Left forelimb (tissue), 1 donor: ENCODE measurements at places on chromosomes 4 and X.

GRCh38 chrX:24392709-24393108 lies 32.3 kb downstream of the SUPT20HL1 start:
- DNase-seq: no peak

GRCh38 chr4:2141762-2142451 lies 82.8 kb downstream of the NAT8L start:
- no peak for DNase-seq

DNA sequence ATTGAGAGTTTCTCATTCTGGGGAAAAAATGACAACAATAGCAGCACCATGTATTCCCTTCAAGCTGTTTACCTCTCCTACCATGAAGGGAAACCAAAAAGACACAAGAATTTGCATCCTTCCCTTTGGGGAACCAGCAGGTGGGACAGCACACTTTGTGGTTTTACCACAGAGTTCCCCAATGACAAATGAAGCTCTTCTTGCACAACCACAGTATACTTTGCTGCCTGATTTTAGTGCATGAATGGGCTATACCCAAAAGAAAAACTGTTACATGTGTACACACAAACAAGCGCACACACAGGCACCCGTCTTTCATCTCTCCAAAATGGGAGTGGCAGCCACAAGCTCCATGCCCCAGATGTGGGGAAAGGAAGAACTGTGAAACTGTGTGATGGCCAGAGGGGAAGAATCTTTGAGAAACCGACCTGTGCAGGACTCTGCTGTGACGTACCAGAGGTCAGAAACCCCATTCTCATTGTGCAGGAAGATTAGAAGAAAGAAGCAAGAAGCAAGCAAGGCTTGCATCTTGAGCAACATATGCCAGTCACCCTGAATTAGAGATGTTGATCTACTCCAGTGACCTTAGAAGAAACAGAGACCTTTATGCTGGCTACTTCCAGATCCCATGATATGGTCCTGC lies 2.7 kb upstream of the MAML3 start:
- no peak for DNase-seq

DNA sequence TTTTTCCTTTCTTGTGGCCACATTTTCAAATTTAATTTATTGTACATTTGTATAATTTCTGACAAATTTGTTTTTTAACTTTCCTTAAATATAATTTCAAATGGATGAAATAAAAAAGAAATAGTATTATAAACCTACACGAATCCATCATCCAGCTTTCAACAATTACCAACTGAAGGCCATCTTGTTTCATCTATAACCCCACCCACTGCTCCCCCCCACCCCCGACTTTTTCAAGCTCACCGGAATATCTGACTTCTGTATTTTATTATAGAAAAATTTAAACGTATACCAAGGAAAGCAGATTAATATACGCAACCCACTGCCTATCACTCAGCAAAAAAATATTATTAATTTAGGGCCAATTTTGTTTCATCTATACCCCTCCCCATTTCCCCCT lies 1.1 kb downstream of the MORF4L2 start:
- no peak for DNase-seq

- no peak for DNase-seq
Observed at GRCh38 chrX:68146054-68146453, 287.2 kb downstream of the OPHN1 start.

DNA sequence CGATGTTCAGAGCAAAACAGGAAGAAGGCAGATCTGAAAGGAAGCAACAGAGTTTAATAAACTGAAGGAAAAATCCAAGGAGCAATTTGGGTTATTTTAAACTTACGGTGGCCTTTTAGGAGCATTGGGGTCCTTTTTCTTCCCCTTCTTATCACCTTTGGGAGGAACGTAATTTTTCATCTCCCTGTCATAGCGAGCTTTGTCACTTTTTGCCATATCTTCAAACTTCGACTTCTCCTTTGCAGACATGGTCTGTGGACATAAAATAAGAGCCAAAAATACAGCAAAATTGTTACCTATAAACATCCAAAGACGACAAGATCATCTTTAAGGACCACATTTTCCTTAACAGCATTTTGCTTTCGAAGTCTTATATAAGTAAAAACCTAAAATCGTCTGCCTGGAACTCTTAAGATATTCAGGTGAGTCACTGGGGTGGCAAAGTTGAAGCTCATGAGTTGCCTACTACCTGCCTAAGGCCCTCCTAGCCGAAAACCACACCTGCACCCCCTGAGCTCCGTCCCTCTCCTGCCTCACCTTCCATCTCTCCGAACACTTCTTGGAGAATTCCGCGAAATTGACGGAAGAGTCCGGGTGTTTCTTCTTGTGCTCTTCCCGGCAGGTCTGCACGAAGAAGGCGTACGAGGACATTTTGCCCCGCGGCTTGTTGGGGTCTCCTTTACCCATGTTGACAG lies 1.0 kb downstream of the HMGB2 start:
- no peak for DNase-seq

GRCh38 chr4:144574000-144574399 lies 72.0 kb upstream of the HHIP start:
- DNase-seq: no peak

GRCh38 chr4:8914461-8915171 lies 43.0 kb upstream of the HMX1 start:
- no peak for DNase-seq

DNA sequence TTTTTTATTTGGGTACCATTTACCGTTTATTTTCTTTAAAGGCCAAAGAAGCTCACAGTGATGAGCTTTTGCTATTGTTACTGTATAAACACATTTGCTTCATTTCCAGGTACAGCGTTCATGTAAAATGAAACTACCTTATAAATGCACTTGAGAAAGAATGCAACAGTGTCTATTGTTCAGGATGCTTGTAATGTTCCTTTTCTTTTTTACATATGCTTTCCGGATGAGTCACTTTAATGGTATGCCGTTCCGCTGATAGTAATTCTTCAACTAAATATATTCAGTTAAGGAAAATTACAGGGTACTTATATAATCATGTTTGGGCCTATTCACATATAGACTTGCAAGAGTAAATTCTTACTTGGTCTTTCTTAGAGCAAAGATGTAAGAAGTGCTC lies 354.9 kb downstream of the RPA4 start:
- no peak for DNase-seq

- DNase-seq: no peak
Observed at GRCh38 chrX:118495958-118496762, 545 bp downstream of the DOCK11 start.

GRCh38 chrX:129823522-129823921 lies 20.2 kb downstream of the ZDHHC9 start:
- DNase-seq: no peak

DNA sequence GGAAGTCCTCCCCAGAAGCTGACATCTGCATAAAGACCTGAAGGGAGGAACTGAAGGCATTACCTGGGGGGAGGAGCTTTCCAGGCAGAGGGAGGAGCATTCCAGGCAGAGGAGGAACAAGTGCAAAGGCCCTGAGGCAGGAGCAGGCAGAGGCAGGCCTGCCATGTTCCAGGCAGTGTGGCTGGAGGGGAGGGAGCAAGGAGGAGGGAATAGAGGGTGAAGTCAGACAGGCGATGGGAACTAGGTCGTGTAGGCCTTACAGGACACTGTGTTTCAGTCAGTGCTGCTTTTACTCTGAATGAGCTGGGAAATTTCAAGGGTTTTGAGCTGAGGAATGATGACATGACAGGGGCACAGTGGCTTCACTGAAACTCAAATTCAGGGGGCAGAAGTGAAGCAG lies 292.7 kb downstream of the BCOR start:
- no peak for DNase-seq

DNA sequence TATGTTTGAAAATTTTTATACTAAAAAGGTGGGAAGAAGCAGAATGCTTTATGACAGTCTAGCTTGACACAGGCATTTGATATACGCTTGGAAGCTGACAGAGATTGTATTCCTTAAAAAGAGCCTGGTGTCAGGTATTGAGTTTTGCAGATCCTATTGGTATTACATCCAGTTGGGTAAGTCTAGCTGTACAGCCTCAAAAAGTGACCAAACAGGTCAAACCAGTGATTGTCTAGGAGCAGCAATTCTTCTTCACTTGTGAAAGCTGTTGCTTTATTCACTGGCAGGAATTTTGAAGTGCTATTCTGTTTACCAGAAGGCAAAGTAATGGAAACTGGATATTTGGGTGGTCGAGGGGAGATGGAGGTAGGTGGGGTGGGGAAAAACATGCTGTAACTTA lies 77.5 kb downstream of the UCHL1 start:
- no peak for DNase-seq

- DNase-seq: no peak
Observed at GRCh38 chrX:74451450-74452198, 30.3 kb downstream of the SLC16A2 start.

- DNase-seq: no peak
Observed at GRCh38 chr4:1685235-1686150, 1.4 kb upstream of the FAM53A start.

DNA sequence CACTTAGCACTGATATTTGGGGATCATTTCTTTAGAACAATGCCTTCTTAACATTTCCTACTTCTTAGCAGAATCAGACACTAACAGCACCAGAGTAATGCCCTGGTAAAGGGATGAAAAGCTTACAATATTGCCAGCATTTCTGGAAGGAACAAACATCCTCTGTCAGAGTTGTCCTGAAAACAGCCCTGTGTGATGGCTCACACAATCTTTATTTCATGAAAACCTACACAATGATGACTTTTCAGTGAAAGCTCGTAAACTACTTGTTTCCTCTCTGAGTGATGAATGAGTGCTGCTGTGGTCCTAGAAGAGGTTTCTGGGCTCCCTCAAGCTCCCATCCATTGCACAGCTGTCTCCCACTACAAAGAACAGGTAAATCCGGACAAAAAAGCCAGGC lies 52.8 kb downstream of the GPC4 start:
- no peak for DNase-seq

- no peak for DNase-seq
Observed at GRCh38 chrX:1493877-1494510, 41.3 kb upstream of the ASMTL start.

- no peak for DNase-seq
Observed at GRCh38 chr4:176340871-176341685, 21.3 kb downstream of the SPCS3 start.

GRCh38 chrX:74160358-74160757 lies 143.6 kb upstream of the ZCCHC13 start:
- DNase-seq: no peak

DNA sequence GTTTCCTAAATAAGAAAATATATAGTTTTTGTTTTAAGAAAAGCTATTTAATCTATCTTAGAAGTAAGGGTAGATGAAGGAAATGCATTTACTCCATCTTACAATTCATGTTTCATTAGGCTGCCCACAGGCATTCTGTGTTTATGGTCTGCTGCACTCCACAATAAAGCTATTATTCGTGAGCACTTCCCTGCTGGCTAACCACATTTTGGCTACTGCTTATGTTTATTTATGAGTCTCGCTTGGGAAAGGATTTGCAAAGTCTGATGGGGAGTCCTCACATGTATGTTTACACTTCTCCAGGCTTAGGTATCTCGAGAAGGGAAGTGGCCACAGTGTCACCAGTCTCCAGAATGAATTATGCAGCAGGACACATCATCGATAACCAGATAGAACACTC lies 260.8 kb upstream of the VCX start:
- DNase-seq: no peak

DNA sequence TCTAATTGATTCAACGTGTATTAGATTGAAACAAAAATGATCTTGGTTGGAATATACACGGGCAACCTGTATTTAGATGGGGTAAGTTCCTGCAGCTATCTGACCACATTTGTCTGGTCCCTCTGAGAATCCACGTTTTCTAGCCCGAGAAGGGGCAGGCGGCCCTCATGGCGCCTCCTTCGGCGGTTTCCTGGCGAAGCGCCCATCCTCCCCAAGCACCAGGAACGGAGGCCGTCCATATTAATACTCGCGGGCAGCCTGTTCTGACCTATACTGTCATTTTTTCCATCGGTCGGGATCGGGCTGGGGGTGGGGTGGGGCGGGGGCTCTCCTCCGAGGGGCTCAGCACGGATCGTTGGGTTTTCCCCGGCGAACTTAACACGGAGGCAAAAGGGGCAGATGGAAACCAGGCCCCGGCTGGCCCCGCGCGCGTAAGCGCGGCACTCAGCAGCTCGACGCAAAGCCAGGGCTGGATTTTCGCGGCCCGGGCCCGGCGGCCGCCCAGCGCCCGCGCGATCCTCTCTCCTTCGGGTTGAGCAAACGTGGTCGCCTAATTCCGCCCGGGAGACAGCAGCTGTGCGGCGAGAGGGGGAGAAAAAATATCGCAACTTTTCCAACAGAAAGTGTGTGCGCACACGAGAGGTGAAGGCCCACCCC lies 77.2 kb upstream of the BCOR start:
- DNase-seq: peak; percentile 77

DNA sequence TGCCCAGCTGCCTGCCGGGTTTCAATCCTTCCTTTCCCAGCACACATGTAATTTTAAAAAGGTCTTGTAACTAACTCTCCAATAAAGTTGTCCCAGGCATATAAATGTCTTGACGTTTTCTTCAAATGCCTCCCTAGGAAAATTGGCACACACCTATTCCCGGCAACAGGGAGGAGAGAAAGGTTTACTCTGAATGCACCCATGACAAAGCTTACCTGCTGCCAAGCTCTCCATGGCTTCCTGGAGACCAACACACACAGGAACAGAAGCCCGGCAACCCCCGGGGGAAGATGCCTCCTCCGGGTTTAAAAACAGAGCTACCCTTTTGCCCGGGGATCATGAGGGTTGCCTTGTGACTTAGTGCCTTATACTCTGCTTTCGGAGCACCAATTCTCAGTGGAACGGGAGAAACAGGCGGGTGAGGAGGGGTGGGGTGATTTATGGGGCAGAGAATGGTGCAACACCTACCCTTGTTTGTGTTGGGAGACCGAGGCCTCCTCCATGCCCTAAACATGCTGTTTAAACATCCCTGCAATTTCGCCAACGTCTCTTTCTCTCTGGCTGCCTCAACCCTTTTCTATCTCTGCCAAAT lies 4.8 kb upstream of the GYG2 start:
- DNase-seq: no peak

DNA sequence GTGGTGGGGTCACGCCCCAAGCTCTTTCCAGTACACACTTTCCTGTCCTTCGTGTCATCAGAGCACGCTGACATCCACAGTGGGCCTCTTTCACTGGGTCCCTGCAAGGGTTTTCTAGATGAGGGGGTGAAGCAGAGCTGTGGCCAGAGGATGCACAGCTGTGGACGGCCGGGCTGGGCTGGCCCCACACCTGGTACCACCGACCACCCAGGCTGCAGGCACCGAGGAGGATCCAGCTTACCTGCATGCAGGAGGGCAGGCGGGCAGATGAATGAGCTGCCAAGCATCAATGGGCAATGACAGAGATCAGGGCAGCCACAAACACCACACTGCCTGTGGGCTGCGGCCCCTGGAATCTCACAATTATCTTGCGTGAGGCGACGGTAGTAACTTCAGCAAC lies 9.5 kb upstream of the GRPEL1 start:
- DNase-seq: no peak

GRCh38 chr4:154642373-154643009 lies 30.0 kb upstream of the FGG start:
- no peak for DNase-seq

GRCh38 chr4:20185103-20185502 lies 66.6 kb upstream of the SLIT2 start:
- no peak for DNase-seq
